HS-27A (cell line): ENCODE measurements at places on chromosomes 11 and 22.

GRCh38 chr22:19810381-19811201, 44.1 kb downstream of the GNB1L start:
- DNase-seq = no peak

- no peak for DNase-seq
These were observed 34.3 kb downstream of the ETS1 start for GRCh38 chr11:128552783-128553661.

- no peak for DNase-seq
These were observed 2.8 kb downstream of the MYOD1 start for GRCh38 chr11:17722000-17722643.

GRCh38 chr22:50581950-50582492, 628 bp downstream of the CHKB start:
- DNase-seq = no peak

GRCh38 chr11:62245271-62245753, 3.3 kb downstream of the SCGB1D2 start:
- no peak for DNase-seq

- DNase-seq = no peak
These were observed 9.3 kb downstream of the APOL5 start for GRCh38 chr22:35726933-35727332.

DNA sequence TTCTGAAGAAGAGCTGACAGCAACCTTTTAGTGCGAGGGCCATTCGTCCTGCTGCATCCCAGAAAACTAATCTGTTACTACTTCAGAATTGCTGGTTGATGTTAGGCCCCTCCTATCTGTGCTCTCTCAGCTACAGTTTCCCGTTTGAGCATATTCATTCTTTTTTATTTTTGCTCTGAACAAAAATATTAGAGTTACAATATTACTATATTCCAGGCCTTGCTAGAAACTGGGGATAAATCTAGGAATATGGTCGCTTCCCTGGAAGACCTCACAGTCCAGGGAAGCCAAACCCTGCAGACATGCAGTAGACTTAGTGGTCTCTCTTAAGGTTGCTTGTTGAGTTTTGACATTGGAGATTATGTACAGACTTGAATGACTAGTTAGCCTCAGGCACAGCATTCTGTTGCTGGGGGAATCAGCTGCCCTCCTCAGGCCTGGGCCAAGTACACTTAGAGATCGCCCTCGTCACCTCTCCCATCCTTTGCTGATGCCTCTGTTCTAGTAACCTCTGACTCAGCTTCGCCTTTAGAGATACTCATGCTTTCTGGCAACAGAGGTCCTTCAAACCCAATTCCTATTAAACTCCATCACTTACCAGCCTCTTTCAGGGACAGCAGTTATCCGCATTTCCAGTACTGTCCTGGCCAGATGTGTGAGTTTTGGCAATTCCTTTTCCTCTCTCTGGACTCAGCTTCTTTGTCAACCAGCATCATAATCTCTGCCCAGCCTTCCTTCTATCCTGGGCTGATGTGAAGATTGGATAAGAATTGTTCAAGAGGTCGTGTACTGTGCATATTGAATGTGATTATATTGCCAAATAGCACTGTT, 698 bp upstream of the ANAPC15 start:
- DNase-seq = no peak

DNA sequence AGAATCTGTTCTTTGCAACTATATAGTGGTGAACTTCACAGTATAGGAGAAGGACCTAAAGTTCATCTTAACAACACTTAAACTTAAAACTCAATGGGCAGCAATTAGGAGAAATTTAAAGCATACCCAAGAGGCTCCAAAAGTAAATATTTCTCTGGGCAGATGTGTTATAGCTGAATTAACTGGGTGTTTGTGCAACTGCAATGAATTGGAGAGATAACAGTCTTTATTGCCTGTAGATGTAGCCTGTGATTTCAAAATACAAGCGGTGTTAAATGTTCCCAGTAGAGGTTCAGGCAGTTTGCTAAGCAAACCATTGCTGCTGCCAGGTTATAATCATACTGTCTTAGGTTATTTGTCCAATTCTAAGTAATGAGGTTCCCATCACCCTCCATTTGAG, 294.1 kb upstream of the MTNR1B start:
- DNase-seq = no peak

DNA sequence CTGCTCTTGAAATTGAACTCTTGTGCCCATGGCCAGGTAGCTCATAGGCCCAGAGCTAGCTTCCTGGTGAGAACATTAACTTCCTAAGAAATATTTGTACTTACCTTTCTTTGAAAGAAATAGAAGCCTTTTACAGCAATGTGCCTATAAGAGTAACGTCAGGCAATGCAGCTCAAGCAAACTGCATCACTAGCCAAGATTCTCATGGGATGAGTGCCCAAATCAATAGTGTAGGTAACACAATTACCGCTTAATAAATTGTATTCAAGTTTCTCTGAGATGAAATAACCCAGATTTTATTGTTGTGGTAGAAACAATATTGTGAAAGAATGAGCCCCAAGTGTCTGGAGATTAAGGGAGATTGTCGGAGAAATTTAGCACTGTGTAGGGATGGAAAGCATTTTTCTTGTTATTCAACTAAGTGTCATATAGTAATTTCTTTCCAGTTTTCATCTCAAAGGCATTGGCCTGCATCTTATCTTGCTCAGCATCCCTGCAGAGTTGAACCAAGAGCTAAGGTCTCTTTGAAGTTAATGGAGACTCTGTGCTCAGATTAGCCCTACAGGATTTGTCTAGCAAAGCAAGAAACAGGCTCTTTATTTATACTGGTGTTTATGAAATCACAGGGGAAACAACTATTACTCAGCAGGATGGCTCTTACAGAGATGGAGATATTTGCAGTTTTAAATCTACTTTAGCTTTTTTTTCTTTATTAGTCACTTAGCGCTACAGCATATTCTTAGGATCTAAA, 321.0 kb upstream of the PDGFD start:
- DNase-seq = no peak

- no peak for DNase-seq
These were observed 58.2 kb downstream of the FBXO7 start for GRCh38 chr22:32532820-32533128.

DNA sequence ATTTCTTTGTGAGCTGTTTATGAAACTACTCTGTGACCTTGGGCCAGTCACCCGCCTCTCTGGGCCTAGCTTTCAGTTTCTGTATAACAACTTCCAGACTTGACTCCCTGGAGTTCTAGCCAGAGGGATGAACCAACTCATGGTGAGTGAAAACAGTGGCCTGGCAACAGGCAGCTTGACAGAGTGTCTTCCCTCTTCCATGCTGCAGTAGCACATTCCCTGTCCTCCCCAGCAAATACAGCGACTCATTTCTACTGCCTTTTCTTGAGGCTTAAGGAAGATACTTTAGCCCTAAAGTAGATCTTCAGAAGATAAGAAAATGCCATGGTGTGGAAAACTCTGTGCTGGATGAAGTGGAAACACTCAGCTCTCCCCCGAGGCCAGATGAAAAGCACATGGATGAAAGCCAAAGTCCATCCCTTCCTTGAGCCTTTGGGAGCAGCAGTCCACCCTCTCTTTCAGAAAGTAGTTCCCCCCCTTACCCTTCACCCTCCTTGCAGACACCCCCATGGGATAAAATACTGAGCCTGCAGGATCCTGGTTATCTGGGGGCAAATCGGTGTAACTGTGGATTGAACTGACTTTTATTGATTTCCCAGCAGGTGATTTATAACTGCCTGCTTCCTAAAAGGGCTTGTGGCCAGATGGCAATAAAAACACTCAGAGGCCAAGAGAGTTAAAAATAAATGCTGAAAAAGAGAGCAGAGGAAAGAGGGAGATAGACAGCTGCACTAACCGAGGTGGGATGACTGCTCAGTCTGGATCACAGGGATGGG, 24.1 kb downstream of the IRAG1 start:
- DNase-seq = no peak

DNA sequence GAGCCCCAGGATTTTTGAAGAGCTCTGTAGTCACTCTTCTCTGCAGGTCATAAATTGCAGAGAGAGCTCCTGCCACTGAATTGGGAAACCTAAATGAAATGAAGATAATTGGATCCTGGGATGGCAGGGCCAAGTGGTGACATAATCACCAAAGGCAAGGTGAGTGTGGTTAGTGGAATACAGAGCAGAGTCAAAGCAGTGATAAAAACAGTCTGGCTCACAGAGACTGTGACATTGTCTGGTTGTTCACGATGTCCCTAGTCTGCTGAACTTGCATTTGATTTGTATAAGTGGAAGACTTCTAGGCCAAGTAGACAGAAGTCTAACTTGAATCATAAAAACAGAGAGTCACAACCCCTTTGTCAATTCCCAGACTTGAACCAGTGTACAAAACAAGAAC, 26.8 kb upstream of the SPATA19 start:
- no peak for DNase-seq

DNA sequence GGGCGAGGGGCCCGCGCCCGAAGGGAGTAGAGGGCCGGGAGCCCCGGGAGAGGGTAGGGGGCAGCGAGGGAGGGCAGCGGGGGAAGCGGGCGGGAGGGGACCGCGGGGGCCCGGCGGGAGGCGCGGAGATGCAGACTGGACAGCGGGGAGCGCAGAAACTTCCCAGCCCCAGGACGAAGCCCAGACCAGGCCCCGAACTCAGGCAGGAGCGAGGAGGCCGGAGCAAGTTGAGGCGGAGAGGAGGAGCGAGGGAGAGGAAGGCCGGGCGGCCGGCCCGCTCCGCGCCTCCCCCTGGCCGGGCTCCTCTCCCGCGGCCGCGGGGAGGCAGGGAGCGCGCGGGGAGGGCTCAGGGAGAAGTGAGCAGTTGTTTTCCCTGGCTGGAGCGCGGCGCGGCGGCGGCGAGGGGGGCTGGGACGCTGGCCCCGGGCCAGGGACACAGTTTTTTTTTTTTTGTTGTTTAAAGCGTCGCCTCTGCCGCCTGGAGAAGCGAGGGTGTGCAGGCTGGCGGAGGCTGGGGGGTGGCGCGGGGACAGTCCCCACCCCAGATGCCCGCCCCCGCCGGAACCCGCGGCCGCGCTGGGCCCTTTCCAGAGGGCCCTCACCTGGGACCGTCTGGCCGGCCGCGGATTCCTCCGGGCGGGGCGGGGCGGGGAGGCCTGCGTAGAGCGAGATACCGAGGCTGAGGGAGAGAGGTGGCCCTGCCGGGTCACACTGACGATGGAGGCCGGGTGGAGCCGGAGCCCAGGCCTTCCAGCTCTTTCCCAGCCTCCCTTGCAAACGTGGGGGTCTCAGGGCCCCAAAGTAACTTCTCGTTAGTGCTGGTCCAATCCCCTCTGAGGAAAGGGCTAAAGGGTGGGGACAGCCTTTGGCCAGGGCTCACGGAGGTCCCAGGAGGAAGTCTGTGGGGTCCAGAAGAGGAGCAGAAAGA, at the start of gene LTBP3:
TSS of gene LTBP3 (minus strand) at position 358 of the 928 bp plus-strand sequence. CDS start 400 bp downstream, outside the sequence.
- DNase-seq = no peak

- no peak for DNase-seq
These were observed 791 bp downstream of the EI24 start for GRCh38 chr11:125569915-125570621.

DNA sequence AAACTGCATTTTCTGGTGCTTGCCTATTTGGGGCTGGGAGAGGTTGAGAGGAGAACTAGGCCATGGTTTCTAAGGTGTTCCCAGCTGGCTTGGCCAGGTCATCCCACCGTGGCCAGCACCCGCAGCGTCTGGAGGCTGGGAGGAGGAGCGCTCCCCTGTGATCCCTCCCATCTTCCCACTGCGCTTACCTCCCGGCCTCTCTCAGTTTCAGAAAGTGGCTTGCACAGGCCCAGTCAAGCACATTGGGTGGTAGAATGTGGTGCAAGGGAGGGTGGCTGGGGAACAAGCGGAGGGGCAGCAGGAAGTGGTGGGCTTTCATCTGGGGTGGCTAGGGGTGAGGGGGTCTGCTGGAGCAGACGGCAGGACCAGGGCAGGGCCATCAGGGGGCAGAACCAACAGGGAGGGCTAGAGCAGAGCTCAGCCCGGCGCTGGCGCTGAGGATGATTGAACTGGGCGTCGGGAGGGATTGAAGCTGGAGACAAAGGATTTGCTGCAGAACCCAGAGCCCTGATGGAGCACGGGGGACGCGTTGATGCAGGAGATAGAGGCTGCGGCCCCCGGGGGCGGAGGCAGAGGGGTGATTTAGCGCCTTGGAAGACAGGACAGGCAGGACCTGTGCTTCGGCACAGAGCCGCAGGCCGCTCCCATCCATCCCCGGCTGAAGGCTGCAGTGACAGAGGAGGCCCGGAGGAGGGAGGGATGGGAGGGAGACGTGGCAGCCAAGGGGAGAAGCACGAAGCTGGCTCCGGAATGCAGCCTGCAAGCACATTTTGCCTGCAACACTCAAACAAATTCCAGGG, 76.0 kb downstream of the TRIM29 start:
- no peak for DNase-seq

- no peak for DNase-seq
These were observed 44.1 kb downstream of the MMP20 start for GRCh38 chr11:102581066-102581465.

DNA sequence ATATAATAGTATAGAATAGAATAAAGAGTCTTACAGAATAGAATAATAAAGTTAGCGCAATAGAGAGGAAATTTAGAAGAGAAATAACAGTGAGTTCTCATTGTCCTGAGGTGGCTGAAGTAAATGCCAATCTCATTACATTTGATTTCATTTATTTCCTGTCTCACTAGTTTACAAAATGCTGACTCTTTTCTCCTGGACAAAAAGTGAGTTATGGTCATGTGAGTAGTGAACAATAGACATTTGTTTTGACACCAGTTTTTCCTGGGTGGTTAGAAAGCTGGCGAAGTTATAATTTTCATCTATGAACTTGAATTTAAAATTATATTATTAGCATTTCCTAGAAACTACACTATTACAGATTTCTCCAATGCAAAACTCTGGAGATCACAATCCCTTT, 143.7 kb downstream of the TYR start:
- DNase-seq = no peak

GRCh38 chr11:4181782-4182721, 87.5 kb downstream of the RRM1 start:
- DNase-seq = no peak

DNA sequence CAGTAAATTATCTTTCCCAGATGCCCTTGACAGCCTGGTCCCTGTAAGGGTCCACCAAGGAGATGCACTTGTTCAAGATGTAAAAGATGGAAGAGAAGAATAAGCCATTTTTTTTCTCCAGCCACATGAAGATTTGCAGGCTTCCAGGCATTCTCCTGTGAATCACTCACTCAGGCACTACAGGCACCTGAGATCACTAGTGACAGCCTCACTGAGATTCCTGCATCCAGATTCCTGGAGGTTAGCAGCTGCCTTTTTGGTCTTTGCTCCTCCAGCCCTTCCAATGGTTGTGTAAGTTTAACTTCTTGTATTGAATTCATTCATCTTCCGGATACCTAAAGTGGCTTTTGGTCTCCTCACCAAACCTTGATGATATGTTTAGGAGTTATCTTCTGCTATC, 630.2 kb upstream of the CADM1 start:
- no peak for DNase-seq

DNA sequence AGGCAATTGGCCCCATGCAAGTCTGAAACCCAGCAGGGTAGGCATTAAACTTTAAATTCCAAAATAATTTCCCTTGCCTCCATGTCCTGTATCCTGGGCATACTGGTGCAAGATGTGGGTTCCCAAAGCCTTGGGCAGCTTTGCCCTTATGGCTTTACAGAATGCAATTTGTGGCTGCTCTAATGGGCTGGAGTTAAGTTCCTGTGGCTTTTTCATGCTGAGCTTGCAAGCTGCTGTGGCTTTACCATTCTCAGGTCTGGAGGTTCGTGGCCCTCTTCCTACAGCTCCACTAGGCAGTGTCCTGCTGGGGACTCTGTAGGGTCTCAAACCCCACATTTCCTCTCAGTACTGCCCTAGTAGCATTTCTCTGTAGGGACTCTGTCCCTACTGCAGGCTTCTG, 15.0 kb upstream of the BIRC3 start:
- DNase-seq = no peak

- no peak for DNase-seq
These were observed 13.5 kb upstream of the VSIG10L2 start for GRCh38 chr11:125932301-125932700.
